ENCODE measurements at places on chromosomes 2 and 18.

DNA sequence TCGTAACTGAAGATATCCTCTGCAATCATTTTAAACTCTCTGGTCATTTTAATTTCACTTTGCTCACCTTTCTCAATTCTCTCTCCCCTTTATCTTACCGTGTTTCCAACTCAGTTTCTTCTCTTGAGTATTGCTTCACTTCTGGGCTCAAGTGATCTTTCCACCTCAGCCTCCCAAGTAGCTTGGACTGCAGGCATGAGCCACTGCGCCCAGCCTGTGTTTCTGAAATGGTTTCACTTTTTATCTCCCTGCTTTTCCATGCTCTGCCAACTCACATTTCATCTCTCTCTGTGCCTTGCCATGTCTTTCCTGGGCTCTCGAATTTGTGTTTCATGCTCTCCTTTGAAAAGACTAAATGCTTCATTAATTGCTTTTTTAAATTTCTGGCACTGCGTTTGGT, 30.5 kb upstream of the TMEM131 start:
- DNase-seq, result no peak

GRCh38 chr18:74773171-74773624, 175.5 kb downstream of the ZNF407 start:
- DNase-seq, result no peak

DNA sequence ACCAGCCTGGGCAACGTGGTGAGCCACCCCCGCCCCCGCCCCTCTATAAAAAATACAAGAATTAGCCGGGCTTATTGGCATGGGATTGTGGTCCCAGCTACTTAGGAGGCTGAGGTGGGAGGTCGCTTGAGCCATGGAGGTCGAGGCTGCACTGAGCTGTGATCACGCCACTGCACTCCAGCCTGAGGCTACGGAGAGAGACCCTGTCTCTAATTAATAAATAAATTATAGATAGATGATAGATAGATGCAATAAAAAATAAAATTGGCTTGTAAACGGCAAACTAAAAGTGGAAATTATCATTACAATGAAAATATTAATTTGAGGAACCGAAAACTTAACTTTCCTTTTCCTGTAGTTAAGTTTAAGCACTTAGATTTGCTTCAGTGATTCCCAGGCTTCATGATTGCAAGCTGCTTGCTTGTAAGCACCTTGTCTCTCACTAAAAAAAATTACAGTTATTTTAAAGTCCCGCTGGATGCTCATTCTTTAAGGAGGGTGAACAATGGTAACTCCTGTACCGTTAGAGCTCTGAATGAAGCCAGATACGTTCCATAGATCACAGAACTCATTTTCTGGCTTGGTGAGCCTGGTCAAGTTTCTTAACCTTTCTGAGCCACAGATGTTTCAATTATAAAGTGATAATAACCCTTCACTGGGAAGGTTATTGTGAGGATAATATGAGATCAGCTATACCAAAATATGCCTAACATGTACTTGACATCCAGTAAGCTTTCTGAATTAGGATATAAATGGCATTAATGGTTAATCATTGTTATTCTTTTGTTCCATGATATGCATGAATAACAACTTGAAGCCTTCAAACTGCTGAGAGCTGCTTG, 9.3 kb upstream of the NARS1 start:
- DNase-seq, result no peak

- DNase-seq, result peak; percentile 29
Measured at GRCh38 chr2:111054791-111055691, 65.7 kb upstream of the BCL2L11 start.

DNA sequence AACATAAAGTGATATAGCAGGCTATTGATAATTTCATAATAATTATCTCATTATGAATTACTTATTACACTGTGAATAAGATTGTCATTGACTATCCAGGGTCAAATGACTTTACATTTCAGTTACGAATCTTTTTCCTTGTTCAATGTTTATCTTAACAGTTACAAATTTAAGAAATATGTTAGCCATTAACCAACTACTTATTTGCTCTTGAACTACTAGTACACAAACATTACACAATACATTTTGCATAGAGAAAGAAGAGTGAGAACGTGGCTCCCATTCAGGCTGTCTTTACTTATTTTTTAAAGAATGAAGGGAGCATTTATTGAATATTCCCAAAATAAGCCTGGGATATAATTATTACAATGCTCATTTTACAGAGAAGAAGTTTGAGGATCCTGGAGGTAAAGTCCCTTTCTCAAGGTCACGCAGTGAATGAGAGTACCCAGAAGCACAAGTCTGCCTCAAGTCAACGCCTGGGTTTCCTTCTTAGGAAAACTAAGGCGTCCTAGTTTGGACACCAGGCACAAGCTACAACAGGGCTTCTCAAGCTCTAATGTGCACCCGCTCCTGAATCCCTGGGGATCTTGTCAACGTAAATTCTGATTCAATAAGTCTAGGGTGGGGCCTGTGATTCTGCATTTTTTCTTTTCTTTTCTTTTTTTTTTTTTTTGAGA, 164.2 kb downstream of the FIGN start:
- no peak for DNase-seq

GRCh38 chr18:46461993-46462392, 195.0 kb downstream of the LOXHD1 start:
- DNase-seq, result no peak

GRCh38 chr2:2656115-2657011, 325.3 kb upstream of the MYT1L start:
- DNase-seq, result no peak

GRCh38 chr2:18077704-18078103, 199.2 kb downstream of the KCNS3 start:
- DNase-seq, result no peak

Data from activated CD4-positive, alpha-beta T cell treated with anti-CD3 and anti-CD28 coated beads, Interleukin-2, Interleukin-4, amounts not matched to agents 100 ng/mL and 50 ng/mL, durations not matched to agents 16 hours and 8 hours (primary cell).